H1 (cell line): ENCODE measurements at places on chromosomes 12 and 14.

DNA sequence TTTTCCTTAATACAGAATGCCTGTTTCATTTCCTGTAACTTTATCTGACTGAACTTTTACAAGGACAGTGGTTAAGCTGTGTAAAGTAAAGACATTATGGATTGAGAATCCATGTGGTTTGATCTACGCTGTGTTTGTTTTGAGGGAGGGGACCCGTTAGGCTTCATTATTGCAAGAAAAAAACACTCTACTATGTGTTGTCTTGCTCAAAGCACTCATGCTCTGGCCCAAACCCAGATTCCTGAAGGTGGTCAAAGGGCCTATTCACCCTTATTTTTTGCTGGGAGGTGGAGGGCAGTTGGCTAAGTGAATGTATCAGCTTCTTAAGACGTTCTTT is 11.9 kb downstream of the RNF10 start:
- no peaks in the 10 kb centered on the region for H3K4me1 ChIP-seq
- no peak for DNase-seq
- peaks cover 15% of the 10 kb centered on the region for H3K36me3 ChIP-seq
- H3K4me3 ChIP-seq, result no peak overlapping the region
- H3K27me3 ChIP-seq, result no peaks in the 10 kb centered on the region
- H3K27ac ChIP-seq, result no peak overlapping the region

DNA sequence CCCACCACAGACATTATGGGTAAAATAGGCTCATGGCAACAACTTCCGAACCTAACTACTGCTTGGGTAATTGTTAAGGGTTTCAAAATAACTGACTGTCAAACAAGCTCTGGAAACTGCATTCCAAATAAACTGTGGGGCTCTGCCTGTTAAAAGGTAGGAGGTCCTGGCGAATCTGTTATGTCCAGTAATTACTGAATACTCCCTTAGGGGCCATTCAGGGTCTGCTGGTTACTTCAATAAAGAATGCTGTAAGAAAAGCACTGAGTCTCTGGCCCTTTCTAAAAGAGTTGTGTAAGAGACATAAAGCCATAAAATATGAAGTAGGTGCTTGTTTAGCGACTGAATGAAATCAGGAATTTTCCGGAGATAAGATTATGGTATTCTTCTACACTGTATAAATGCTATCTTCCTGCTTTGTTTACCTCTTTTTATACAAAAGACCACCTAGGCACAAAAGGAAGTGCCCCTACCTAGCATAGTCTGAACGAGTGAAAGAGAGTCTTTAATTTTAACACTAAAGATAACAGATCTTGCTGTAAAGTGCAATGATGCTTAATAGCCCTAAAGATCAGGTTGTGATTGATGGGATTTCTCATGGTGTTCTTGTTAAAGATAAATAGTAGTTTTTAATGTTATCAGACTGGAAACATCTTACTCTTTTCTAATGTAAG is 127.8 kb downstream of the FBXL14 start:
- H3K4me3 ChIP-seq, result no peak overlapping the region
- no peaks in the 10 kb centered on the region for H3K36me3 ChIP-seq
- peaks cover 2% of the 10 kb centered on the region; the same call in 1 of the 2 replicates for H3K4me1 ChIP-seq
- H3K27me3 ChIP-seq, result no peaks in the 10 kb centered on the region
- no peak for DNase-seq

DNA sequence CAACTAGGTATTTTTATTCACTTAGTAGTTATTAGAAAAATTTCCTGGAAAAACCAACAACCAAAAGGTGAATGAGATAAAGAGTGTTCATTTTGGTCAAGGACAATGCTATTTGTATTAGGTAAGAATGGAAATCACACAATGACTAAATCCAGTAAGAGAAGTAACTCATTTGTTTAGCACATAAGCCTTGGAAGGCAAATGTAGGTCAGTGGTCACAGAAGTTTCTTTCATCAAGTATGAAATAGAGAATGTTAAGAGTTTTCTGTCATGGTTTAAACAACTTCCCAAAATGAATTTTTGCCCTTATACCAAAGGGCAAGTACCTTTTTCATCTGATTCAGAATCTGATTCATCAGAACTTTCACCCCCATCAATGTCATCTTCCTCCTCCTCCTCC is 101.7 kb downstream of the KIF21A start:
- no peak overlapping the region for H3K27ac ChIP-seq
- no peaks in the 10 kb centered on the region for H3K36me3 ChIP-seq
- no peak for DNase-seq
- no peak overlapping the region for H3K4me3 ChIP-seq
- H3K27me3 ChIP-seq, result no peaks in the 10 kb centered on the region

- no peak overlapping the region for H3K27ac ChIP-seq
- H3K4me1 ChIP-seq, result no peaks in the 10 kb centered on the region
Observed at GRCh38 chr12:39846971-39847650, 227.5 kb upstream of the ABCD2 start.
